ENCODE measurements at places on chromosomes 7 and 10.

- DNase-seq = no peak
These were observed 132.9 kb upstream of the FAM3C start for GRCh38 chr7:121529003-121529402.

- DNase-seq = no peak
These were observed 28.0 kb upstream of the SLC39A12 start for GRCh38 chr10:17923728-17924127.

DNA sequence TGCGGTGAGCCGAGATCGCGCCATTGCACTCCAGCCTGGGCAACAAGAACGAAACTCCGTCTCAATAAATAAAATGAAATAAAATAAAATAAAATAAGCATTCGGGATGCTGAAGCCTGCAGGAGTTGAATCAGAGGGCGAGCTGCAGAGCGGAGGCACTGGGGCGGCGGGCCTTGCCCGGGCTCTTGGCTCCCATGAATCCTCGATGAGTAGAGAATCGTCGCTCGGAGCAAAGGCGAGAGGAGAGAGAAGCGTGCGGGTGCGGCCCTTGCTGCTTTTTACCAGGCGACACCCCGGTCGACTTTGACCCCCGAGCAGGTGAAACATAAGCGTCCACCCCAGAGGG, 168.3 kb downstream of the UBE2H start:
- no peak for DNase-seq

GRCh38 chr7:52695973-52696595, 339.3 kb upstream of the POM121L12 start:
- DNase-seq = no peak

- DNase-seq = no peak
These were observed 191.1 kb downstream of the SKAP2 start for GRCh38 chr7:26673271-26673670.

GRCh38 chr10:44961931-44962750, 2.5 kb downstream of the RASSF4 start:
- no peak for DNase-seq

- no peak for DNase-seq
These were observed 44.8 kb upstream of the DNAAF5 start for GRCh38 chr7:681551-682307.

GRCh38 chr7:128880791-128881457, 18.3 kb downstream of the ATP6V1F start:
- no peak for DNase-seq

DNA sequence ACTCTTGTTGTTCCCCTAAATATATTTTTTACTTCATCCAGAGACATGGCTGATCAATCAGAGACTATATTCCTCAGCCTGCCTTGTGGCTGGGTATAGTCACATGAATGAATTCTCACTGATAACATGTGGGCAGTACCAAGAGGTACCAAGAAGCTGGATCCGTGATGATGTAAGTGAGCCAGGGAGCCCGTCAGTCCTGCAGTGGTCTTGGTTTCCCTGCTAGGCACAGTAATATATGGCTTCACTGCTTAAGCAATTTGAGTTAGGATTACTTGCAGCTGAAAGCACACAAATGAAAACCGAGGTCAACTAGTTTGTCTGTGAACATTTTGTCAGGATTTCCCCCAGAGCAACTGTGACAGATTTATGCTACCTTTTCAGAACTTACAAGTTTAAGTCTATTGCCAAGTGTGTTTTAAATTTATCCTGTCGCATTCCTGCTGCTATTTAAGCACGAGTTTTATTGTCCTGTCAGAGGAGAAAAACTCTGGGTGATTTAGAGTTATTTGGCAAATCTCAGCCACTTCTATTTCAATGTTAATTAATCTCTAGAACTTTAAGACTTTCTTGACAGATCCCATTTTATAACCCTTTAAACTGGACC, 381.8 kb downstream of the PHF14 start:
- no peak for DNase-seq

GRCh38 chr7:33050535-33051318, 11.8 kb downstream of the NT5C3A start:
- no peak for DNase-seq

- no peak for DNase-seq
These were observed 11.0 kb upstream of the TRIM8 start for GRCh38 chr10:102633287-102633686.

DNA sequence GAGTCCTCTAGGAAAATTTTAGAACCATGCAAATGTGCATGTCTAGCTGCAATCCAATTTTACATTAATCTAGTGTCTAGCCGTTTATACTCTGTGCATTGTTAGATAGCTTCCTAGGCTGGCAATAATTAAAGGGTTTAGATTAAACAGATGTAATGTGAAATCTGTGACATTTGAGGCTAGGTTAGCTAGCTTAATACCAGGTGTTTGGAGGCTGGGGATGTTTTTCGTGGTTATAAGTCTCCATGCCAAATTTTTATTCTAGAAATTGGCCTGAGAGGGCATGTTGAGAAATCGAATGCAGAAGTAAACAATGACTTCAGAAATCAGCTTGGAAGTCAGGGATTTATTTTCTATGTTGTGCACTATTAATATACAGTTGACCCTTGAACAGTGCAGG, 94.2 kb downstream of the ST7 start:
- no peak for DNase-seq
